ENCODE measurements at places on chromosomes 11 and 22.
A peak's percentile ranks its signal among the peaks of the same experiment; 100 is the strongest.

DNA sequence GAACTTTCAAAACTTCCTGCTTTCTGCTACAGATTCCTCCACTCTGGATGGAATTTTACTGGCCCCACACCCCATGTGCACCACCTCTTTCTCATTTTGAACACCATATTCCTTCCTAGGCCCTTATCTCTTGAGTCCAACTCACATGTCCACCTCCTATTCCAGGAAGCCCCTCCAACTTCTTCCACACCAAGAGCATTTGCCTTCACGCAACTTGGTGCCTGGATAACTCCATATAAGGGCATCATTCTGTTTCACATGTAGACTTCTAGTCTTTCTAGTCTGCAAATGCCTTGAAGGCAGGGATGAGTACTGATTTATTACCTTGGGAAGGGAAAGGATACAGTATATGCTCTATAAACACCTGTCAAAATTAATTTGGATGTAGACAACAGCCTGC is 17.5 kb downstream of the GAB2 start:
- DNase-seq = no peak

DNA sequence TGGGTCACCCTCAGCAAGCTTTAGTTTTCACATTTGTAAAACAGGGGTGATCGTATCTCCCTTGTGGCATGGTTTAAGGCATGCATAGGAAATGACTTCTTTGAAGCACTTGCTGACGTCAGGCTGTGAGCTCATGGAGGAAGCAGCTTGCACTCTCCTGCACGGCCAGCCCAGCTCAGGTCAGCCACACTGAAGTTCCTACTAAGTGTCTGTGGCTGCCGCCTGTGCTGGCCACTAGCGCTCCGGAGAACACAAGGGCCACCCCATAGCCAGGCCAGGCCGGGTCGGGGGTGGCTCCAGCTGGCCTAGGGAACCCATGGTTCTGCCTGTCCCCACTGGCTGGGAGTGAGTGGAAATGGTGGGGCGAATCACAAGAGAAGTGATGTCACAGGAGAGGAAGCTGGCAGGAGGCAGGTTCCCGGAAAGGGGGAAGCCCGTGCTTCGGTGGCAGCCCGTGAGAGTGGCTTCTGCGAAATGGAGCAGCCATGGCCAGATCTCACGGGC is 28.2 kb downstream of the KCTD17 start:
- peak; percentile 93 for DNase-seq

GRCh38 chr22:49663823-49664222 is 163.8 kb downstream of the BRD1 start:
- no peak for DNase-seq

DNA sequence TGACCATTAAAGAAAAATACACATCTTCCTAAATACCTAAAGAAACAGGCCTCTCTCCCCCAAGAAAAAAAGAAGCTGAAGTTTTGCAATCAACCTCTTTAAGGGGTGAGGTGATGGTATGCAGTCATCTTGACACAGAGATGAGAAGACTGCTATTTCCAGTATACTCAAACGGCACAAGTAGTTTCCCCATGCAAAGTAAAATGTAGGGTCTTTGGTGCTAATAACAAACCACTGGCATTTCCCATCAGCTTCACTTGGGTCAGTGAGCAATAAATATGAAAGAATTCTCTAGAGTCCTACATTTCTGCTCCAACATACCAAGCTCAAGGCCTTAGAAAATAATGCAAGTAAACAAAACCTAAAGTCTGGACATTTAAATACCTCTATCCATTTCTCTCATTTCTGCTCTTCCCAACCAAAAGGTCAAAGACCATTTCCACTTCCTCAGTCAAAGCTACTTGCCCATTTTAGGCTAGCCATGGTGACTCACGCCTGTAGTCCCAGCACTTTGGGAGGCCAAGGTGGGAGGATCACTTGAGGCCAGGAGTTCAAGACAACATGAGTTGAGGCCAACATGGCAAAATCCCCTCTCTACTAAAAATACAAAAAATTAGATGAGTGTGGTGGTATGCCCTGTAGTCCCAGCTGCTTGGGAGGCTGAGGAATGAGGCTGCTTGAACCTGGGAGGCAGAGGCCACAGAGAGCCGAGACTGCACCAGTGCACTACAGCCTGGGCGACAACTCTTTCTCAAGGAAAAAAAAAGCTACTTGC is 39.5 kb upstream of the CHRNA10 start:
- DNase-seq = no peak

DNA sequence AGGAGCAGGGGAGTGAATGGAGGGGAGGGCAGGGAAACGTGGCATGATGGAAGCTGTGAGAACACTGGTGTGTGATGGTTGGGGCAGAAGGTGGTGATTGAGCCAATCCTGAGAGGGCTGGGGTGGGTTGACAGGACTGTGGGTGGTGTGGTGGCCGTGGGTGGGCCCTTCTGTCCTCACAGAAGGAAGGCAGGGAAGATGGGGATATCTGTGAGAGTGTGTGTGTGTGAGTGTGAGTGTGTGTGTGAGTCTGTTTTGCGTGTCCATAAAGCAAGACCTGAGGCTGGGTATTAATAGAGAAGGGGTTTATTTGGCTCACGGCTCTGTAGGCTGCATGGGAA is 13.0 kb downstream of the TPCN2 start:
- DNase-seq = no peak

DNA sequence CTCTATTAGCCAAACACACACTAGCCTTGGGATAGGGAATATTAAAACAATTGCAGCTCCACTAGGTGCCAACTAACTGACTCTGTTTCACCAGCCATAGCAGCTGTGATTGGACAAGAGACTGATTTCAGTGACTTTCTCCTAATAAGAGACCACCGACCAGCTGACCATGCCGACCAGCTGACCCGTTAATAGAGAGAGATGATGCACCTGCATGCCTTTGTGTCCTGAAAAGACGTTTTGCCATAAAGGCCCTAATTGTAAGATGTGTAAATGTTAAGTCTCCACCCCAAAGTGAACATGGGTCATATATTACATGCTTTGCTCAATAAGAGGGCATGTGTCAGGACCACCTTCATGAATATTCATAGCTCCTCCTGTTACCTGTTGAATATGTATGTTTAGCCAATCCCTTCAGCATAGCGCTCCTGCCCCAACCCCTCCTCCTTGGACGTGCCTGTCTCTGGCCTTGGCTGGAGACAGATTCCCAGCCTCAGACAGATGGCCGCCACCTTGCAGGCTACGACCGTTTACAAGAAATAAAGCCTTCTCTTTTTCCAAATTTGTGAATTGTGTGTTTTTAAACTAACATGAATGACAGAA is 1.3 kb upstream of the NADSYN1 start:
- DNase-seq = peak; percentile 33

- no peak for DNase-seq
Observed at GRCh38 chr11:31824879-31825837, 14.0 kb upstream of the PAX6 start.

DNA sequence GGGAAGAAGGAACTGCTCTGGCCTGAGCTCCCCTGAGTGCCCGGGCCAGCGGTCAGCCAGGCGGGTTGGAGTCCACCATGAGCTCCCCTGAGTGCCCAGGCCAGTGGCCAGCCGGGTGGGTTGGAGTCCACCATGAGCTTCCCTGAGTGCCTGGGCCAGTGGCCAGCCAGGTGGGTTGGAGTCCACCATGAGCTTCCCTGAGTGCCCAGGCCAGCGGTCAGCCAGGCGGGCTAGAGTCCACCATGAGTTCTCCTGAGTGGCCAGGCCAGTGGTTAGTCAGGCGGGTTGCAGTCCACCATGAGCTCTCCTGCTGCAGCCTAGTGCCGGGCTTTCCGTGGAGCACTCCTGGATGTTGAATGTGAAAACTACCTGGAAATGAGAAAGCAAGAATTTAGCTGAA is 844.0 kb downstream of the TBC1D22A start:
- no peak for DNase-seq

Measured in stimulated activated CD8-positive, alpha-beta memory T cell treated with anti-CD3 and anti-CD28 coated beads, Interleukin-4, amount 100 ng/mL, for 48 hours (primary cell).